ENCODE measurements at places on chromosomes 11 and 22.

- no peak for DNase-seq
Measured at GRCh38 chr22:23911318-23911980, 17.3 kb downstream of the MIF start.

- DNase-seq = no peak
Measured at GRCh38 chr11:92698742-92699141, 270.7 kb upstream of the MTNR1B start.

DNA sequence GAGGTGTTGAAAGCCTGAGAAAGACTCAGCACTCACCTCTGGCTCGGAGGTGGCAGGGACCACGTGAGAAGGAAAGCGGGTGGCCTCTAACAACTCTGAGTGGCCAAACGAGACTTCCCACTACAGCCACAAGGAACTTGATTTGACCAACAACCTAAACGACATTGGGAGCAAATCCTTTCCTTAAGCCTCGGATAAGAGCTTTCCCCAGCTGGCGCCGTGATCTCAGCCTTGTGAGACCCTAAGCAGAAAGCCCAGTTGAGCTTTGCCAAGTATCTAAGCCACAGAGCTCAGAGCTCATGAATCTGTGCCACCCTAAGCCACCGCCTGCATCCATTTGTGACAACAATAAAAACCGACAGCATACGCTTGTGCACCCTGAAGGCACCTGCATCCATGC, 636.0 kb downstream of the TBC1D22A start:
- DNase-seq = no peak

GRCh38 chr11:33775832-33776470, 1.6 kb upstream of the FBXO3 start:
- no peak for DNase-seq

Measured in activated CD8-positive, alpha-beta memory T cell treated with anti-CD3 and anti-CD28 coated beads for 1 hour (primary cell).